ENCODE measurements at places on chromosomes 3 and 15.

DNA sequence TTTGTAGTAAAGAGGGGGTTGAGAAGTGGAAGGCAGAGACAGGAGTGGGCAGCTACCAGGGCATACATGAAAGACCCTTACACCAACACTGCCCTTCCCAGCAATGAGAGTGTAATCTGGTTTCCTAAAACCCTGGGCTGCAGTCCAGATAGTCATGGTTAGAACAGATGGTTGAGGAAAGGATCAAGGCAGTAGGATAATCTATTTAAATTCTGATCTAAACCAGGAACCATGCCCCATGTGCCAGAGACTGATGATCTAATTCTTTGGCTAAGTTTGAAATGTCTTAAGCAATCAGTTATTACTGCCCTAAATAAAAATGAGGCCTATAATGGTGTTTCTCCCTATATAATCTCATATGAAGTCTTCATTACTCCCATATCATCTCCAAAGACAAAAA lies 59.6 kb downstream of the PRTG start:
- peak; percentile 14 for DNase-seq

DNA sequence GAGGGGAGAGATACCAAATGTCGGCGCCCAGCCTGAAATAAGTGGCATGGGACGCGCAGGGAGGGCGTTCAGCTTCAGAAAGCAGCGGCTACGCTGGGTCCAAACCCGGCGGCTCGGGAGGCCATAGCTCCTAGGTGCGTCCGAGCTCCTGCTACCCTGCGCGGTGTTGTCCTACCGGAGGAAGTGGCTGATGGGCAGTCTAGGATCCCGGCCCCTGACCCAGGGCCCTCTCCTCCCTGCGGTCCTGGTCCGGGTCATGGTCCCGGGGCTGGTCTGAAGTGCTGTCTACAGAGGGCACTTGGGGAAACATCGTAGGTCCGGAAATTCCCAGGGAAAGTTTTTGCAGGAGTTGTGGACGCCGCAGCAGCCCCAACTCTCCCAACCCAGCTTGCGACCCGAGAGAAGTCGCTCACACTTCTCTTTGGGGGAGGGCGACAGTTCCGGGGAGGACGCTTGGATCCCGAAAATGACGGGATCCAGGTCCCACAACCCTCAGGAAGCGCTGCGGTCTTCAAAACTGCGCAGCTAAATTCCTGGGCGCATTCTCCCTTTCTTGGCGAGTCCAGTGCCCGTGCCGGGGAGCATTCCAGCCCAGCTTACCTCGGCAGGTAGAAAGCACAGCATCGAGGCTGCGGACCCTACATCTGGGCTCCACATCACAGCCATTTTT lies 9.1 kb upstream of the FOXB1 start:
- DNase-seq: no peak

- no peak for DNase-seq
Observed at GRCh38 chr15:91874171-91874570, 20.7 kb downstream of the SLCO3A1 start.

GRCh38 chr15:63054985-63055384 lies 12.4 kb downstream of the TPM1 start:
- no peak for DNase-seq

- no peak for DNase-seq
Observed at GRCh38 chr15:40925495-40925862, 3.7 kb upstream of the DLL4 start.

GRCh38 chr15:83881156-83881555 lies 227.2 kb downstream of the ADAMTSL3 start:
- no peak for DNase-seq

DNA sequence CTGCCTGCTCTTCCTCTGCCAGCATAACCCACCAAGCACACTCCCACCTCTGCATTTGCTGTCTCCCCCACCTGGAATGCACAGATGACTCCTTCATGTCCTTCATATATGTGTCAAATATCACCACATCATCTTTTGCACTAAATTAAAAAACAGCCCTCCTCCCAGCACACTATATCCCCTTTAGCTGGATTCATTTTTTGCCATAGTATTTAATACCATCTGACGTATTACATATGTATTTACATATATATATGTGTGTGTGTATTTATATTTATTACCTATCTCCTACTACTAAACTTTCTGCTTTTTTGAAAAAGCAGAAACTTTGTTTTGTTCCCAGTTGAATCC lies 29.4 kb upstream of the UBL7 start:
- no peak for DNase-seq

GRCh38 chr15:51649659-51650521 lies 27.3 kb upstream of the DMXL2 start:
- peak; percentile 49 for DNase-seq

GRCh38 chr3:7779331-7779730 lies 722.3 kb upstream of the LMCD1 start:
- no peak for DNase-seq

- DNase-seq: no peak
Observed at GRCh38 chr3:12334786-12335185, 45.9 kb downstream of the PPARG start.

- peak; percentile 25 for DNase-seq
Observed at GRCh38 chr3:86814918-86815655, 175.9 kb downstream of the VGLL3 start.

- DNase-seq: no peak
Observed at GRCh38 chr15:92954578-92954977, 54.5 kb downstream of the CHD2 start.

- DNase-seq: no peak
Observed at GRCh38 chr3:129016356-129016719, 15.2 kb downstream of the EFCC1 start.

GRCh38 chr3:122560680-122561079 lies 3.4 kb downstream of the PARP9 start:
- DNase-seq: no peak

- DNase-seq: no peak
Observed at GRCh38 chr3:186633481-186633880, 6.7 kb upstream of the FETUB start.

GRCh38 chr15:39497759-39498565 lies 82.9 kb upstream of the THBS1 start:
- DNase-seq: no peak

GRCh38 chr3:15512166-15512565 lies 9.3 kb downstream of the COLQ start:
- DNase-seq: no peak

GRCh38 chr15:73922186-73923151 lies 3.8 kb upstream of the LOXL1 start:
- DNase-seq: no peak

DNA sequence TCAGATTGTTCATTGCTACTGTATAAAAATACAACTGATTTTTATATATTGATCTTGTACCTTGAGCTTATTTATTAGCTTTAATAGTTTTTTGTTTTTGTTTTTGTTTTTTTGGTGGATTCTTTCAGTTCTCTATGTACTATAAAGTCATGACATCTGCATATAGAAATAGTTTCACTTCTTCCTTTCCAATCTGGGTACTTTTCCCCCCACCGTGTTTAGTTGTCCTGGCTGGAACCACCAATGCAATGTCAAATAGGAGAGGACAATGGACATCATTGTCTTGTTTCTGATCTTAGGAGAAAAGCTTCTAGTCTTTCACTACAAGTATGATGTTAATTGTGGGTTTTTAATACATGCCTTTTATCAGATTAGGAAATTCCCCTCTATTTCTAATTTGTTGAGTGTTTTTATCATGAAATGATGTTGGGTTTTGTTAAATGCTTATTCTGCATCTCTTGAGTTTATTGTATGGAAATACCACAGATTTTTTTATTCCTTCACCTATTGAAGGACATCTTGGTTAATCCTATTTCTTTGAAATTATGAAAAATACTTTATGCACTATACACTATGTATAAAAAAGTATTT lies 2.8 kb upstream of the XCR1 start:
- DNase-seq: no peak

DNA sequence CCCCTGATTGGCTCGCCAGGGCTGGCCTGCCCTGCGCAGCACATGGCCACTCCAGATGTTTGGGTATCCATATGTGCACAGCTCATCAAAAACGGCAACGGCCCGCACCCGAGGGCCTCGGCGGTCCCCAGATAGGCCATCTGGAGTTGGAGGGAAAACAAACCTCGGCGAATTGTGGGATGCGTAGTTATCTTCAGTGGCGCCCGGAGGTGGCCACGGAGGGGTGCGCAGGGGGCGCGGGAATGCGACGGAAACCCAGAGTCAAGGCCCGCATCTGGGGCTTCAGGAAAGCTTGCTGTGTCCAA lies 156.5 kb downstream of the TLE3 start:
- no peak for DNase-seq

DNA sequence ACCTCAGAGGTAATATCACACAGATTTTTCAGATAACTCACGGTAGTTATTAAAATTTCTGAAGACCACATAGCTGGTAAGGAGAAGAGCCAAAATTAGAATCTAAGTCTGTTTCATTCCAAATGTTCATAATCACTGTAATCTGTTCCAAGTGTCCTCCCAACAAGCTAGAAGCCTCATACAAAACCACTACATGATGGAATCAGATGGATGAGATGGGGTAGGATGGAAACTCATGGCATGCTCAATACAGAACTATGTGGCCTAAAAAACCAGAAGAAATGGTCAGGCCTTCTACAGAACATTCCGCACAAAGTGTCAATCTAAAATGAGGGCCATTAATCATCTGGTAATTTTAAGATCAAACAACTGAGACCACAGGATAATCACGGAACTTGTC lies 91.8 kb downstream of the THBS1 start:
- no peak for DNase-seq

DNA sequence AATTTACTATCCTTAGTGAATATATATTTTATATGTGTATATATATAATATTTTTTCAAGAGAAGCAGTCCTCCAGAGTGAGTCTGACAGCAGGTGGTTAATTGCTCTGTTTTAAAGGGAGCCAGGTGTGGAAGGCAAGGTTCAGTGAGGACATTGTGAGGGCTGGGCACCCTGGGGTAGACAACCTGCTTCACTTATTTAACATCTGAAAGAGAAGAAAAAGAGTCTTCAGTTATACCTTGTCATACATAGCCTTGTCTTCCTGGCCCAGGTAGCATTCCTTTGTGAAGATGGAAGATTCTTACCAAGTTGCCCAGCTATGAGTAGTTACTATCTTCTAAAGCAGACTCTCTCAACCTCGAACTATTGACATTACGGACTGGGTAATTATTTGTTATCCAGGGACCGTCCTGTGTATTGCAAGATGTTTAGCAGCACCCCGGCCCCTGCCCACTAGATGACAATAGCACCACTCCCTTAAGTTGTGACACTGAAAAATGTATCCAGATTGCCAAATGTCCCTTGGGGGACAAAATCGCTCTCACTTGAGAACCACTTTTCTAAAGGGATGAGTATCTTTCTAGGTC lies 336.0 kb upstream of the TRIM42 start:
- no peak for DNase-seq
